ENCODE measurements at places on chromosomes 4 and X.

DNA sequence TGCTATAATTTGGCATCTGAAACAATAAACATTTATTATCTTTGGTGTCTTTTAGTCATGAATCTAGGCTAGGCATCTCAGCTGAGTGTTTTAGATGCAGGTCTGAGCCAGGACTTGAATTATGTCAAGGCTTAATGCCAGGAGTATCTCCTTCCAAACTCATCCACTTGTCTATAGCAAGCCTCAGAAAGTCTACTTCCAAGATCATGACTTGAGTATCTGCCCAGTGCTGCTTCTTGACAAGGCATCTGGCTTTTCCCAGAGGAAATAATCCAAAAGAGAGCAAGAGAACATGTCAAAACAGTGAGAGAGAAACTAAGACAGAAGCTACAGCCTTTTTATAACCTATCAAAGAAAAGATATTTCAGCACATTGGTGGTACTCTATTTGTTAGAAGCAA lies 1052.1 kb upstream of the PCDH10 start:
- DNase-seq, result no peak

DNA sequence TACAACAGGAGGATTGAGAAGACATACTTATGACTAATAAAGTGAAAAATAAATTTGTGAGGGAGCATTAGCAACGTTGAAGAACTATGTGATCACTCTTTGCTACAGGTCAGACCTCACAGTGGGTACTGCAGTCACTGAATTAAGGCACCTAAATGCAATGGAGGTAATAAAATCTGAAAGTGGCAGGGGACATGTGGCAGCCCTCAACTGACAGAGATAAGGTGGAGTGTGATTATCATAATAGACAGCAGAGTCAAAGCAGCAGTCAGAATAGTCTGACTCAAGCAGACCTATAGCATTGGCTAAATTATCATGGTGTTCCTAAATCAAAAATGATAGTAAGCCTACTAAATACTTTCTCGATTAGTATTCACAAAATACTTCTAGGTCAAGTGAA lies 1220.5 kb downstream of the PCDH18 start:
- DNase-seq, result no peak

GRCh38 chr4:120443116-120443515 lies 376.5 kb upstream of the MAD2L1 start:
- no peak for DNase-seq

GRCh38 chr4:184641022-184641421 lies 8.2 kb downstream of the CASP3 start:
- no peak for DNase-seq

DNA sequence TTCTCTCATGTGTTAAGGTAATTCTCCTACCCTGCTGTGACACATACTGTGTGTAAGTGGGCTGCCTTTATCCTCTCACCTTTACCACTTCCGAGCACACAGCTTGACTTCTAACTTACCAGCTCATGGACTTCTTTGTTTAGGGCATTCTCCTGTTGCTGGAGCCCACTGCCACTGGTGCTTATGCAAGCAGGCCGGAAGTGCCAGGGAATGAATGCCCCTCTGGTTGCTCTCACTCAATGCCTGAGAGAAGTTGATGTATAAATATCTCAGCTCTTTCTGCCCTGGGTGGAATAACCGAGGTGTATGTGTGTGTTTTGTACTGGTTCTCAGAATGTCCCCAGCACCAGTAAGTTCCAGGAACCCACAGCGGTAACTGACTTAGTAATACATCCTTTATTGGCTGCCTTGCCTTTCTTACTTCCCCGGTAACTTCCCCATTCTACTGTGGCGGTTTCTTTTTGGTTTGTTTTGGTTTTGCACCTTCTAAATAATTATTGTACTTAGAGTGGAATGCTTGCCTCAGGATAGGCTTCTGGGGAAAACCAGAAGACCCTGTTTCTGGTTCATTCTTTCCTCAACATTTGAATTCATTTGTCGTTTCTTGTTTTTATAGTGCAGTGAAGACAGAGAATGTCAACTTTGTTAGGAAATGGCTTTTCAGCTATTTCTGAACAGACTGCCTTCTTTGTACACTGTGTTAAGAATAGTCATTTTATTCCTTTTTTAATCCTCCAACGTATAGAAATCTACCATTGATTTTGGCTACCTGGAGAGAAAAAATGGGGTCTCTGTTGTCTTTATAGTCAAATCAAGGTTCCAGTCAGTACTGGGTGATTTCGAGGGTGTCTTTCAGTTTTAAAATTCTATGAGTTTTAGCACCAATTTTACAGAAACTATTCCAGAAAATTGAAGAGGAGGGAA lies 45.4 kb downstream of the CXorf58 start:
- DNase-seq, result peak; percentile 42

GRCh38 chr4:140256335-140256734 lies 102.4 kb upstream of the MAML3 start:
- no peak for DNase-seq

- DNase-seq, result no peak
These were observed 1.7 kb downstream of the PHEX start for GRCh38 chrX:22033818-22034217.

GRCh38 chrX:69493193-69493592 lies 10.9 kb upstream of the NALF2 start:
- no peak for DNase-seq

DNA sequence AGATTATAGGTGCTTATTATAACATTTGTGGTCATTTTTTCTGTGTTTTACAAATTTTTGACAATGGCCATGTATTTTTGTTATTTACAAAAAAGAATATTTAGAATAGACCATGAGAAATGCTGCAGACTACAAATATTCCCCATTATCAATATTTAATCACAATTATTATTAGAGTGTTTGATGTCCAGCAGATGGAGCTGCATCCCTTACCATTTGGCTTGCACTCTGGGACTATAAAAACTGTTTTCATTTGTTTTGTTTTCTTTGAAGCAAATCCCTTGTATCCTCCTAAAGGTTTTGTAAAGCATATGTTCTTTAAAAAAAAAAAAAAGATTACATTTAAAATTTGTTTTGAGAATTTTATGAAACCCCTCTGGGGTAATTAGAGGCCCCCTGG lies 85.6 kb upstream of the CXorf66 start:
- no peak for DNase-seq

DNA sequence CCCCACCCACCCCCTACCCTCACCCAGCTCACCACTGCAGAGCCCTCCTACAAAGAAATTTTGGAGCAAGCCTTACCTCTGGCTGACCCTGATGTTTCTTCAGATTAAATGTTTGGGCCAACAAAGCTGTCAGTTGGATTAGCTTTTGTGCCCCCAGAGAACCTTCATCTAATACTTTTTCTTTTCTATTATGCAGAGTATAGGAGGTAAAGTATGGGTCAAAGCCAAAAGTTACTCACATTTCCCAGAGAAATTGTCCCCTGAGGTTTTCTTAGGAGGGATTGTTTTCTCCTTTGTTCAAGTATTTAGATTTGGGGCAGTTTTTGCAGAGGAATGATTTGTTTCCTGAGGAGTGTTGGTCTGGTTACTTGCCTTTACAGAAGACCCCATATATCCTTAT lies 69.5 kb downstream of the AASDH start:
- DNase-seq, result no peak

DNA sequence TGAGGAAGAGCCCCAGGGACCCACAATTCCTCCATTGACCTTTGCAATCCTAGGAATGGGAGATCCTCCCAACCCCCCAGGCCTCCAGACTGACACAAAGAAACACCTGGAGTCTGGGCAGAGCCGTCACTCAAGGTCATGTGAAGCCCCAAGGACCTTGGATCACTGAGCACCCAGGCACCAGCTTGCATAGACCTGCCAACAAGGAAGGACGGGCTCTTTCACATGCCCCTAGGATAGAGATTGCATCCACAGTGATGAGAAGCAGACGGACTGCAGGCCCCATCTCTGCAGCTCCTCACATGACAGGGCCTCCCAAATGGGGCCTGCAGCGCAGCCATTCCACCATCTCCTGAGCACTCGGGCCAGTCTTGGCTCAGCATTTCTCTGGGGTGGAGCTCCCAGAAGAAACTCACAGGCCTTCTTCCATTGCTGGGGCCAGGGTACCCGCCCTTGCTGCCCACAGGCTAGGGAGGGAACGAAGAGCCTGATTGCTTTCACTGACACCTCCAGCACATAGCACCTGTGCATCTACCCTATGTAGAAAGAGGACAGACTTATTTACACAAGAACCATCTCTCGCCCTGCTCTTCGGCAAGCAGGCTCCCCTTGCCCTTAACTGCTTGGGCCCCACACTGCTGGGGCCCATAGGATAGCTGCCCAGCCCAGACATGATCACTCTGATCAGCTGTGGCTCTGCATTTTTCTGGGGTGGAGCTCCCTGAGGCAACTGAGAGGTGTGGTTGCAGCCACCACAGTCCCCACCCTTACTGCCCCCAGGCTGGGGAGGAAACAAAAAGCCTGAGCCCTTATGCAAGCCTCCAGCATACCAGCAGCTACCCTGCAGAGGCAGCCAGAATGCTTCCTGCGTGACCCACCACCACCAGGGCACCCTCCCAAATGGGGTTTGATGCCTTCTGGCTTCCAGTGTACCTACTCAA lies 185.7 kb upstream of the ZCCHC13 start:
- no peak for DNase-seq

DNA sequence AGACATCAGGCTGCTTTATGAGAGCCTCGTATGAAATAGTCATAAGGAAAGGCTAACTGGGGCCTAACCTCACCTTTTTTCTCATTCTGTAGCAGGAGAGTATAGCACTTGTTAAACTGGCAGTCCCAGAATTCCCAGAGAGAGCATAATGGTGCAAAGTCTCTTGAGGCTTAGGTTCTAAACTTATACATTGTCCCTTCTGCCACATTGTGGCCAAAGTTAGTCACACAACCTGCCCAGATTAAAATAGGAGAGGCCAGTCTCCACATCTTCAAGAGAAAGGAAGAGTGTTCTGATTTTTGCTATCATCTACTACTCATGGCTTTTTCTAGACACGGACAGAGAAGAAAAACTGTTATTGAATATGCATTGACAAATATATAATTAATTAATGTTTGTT lies 1588.9 kb upstream of the PCDH7 start:
- no peak for DNase-seq

GRCh38 chr4:169189372-169189771 lies 81.4 kb downstream of the SH3RF1 start:
- no peak for DNase-seq

DNA sequence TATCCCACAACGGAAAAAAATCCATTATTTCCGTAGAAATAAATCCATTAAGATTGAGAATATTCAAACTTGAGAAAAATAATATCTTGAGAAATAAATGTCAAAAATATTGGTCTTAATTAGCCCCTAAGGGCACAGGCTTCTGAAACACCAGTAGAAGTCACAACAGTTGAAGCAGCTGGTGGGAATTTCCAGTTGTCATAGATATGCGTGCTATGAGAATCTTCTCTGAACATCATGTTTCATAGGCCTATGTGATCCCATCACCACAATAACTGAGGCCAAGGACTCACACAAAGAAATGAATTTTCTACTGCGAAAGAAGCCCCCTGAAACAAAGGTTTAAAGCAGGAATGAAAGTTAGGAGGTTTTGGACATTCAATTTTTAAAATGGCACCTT lies 292.0 kb downstream of the DTHD1 start:
- no peak for DNase-seq

DNA sequence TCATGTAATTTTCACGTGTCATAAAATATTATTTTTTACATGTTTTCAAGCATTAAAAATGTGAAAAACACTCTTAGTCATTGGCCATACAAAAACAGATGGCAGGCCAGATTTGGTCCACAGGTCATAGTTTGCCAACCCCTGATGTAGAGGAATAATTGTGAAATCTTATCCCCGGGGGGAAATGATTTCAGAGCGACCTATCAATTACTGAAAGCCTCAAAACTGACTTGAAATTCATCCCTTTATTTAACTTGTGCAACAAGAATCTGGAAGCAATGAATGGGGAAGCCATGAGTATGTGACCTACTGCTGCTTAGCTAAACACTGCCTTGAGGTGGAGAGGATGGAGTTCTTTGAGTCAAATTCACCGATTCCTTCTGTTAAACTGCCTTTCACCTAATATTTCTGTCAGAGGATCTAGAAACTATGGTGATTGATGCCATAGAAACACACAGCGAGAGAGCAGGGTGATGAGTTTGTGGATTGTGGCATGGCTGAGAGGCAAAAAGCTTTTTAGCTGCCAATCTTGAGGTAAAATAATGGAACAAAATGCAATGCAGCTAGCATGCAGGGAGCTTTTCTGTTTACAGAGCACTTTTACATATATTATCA lies 30.3 kb upstream of the BRS3 start:
- no peak for DNase-seq

DNA sequence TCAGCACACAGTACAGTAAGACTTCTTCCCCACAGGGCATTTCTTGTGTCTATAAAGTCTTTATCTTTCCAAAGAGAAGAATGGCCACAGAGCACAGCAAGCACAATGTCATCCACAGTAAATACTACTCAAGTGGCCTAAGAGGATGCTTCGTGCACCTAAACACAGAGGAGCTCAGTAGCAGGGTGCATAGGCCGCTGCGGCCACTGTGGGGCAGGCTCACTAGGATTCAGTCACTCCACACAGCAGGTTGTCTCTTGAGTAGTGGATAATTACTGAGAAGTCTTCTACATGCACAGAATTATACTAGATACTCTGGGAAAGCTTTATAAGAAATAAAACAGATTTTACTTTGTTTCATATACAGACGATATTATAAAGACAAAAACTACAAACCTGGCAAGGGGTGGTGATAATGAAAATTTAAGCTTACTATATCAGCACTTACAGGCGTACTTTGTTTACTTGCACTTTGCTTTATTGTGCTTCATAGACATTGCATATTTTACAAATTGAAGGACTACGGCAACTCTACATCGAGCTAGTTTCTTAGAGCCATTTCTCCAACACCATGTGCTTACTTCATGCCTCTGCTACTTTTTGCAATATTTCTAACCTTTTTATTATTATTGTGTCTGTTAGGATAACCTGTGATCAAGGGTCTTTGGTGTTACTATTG lies 78.5 kb downstream of the PRDM5 start:
- DNase-seq, result no peak

GRCh38 chrX:77453190-77453589 lies 6.0 kb downstream of the FGF16 start:
- no peak for DNase-seq

- no peak for DNase-seq
These were observed 44.2 kb downstream of the IRF2 start for GRCh38 chr4:184430163-184430562.

DNA sequence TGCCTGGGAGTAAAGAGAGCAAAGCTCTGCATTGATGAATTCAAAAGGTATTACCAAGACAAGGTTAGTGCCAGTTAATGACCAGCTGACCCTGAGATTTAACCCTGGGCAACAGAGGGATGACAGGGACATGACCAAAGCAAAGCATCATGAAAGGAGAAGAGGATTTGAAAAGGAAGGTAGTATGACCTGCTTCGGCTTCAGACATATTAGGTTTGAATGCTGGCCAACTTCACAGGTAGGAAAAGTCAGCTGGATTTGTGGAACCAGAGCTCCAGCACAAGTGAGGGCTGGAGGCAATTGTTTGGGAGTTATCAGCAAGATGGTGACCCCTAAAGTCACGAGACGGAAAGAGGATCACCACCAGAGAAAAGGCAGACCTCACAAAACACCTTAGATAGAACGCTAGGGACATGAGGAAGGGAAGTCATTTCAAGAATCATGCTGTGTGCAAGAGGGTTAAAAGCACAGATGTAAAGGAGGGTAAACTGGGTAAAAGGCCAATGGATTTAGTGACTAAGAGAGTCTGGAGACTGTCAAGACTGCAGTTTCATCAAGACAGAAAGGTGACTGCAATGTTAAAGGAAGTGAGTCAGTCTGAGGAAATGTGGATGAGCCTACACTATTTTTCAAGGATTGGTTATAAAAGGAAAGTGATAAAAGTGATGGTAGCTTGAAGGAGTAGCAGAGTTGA lies 45.6 kb downstream of the SH3RF1 start:
- no peak for DNase-seq

Measured in CD4-positive, alpha-beta memory T cell (primary cell).